ENCODE measurements at places on chromosomes 16 and 17.

GRCh38 chr16:70467113-70467512, 12.7 kb downstream of the FCSK start:
- DNase-seq: no peak

DNA sequence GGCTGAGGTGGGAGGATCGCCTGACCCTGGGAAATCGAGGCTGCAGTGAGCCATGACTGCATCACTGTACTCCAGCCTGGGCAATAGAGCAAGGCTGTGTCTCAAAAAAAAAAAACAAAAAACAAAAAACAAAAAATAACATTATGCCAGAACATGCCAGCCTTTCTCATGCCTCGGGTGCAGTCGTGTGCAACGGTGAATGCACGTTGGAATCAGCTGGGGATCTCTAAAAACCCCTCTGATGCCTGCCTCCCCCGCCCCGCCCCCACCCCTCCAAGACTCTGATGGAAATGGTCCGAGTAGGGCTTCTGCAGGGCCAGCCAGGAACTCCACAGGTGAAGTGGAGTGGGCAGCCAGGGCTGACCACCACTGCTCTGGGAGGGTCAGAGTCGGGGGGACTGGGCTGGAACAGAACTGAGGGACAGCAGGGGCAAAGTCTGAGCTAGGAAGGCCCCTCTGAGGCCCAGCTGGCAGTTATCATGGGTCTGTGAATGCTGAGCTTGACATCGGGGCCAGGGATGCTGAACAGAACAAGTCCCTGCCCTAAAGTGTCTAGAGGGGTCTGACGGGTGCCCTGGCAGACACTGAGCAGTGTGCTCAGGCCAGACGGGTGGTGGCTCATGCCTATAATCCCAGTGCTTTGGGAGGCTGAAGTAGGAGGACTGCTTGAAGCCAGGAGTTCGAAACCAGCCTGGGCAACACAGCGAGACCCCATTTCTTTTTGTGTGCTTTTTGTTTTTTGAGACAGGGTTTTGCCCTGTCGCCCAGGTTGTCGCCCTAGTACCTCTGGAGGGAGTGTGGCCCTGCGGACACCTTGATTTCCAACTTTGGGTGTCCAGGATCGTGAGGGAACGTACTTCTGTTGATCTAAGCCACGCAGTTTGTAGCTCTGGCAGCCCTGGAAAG, 193.4 kb upstream of the GSE1 start:
- no peak for DNase-seq

DNA sequence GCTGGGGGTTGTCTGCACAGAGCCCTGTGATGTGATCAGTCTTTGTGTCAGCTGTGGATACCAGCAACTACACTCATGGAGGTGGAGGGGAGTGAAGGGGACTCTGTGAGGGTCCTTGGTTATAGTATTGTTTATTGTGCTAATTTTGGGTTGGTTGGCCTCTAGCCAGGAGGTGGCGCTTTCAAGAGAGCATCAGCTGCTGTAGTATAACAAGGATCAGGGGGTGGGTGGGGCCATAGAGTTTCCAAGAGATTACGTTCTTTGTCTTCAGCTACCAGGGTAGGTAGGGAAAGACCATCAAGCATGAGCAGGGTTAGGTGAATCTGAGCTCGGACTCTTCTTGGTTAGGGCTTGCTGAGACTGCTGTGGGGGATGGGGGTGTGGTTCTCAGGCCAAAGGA, 97.1 kb upstream of the HS3ST3A1 start:
- no peak for DNase-seq

- no peak for DNase-seq
These were observed 1.2 kb downstream of the EFCAB3 start for GRCh38 chr17:62381561-62381960.

- peak; percentile 14 for DNase-seq
These were observed 40.5 kb downstream of the DHRS7B start for GRCh38 chr17:21167303-21167702.

GRCh38 chr17:36835036-36835435, 102.2 kb upstream of the LHX1 start:
- DNase-seq: no peak

DNA sequence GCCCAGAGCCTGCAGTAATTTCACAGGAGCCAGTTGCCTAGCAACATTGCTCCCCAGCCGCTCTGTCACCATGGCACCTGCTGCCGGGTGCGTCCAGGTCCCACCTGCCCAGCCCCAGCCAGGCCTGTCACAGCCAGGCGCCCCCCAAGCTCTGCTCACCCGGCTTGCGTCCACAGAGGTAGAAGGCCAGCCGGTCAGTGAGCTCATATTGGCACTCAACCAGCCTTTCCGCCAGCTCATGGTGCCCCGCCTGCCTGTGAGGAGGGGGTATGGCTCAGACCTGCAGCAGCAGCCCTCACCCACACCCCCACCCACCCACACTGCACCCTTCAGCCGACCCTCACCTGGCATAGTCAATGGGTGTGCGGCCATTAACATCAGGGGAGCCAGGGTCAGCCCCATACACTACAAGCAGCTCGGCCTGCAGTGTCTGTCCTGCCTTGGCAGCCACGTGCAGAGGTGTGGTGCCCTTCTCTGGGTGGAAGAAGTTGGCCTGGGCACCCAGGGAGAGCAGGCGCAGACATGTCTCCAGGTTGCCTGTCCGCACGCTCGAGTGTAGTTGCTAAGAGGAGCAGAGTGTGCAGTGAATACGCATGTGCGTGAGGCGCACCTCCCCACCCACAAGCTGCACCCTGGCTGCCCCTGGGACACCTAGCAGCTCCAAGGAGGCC, 7.7 kb downstream of the GIT1 start:
- no peak for DNase-seq

DNA sequence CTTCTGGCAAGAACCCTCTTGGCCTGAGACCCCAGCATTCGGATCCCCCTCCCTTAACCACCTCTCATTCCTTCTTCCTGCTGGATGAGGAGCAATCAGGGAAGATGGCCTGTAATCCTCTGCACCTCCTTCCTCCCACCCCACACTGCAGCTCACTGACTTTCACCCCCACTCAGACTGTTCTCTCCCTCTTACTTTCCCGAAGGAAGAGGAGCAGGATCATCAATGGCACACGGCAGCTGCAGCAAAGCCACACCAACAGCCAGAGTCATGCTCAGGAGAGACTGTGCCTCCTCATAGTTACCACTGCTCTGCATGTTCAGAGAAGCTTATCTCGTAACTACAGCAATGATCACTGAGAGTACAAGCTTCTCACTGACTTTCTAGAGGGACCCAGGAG, 10.1 kb upstream of the TMEM101 start:
- DNase-seq: no peak
